Lower lobe of right lung (tissue), 2 donors: ENCODE measurements at places on chromosomes 7 and 10. TPM values are rescaled to one million over a fixed set of nuclear protein-coding genes. Genes with fewer than 3 reads are reported as not detected.
A peak's percentile ranks its signal among the peaks of the same experiment; 100 is the strongest.

Gene VSTM2A
- total RNA-seq: not detected

Gene PILRA
- total RNA-seq: 48.7 TPM

Gene FGFR2
- 59.2 TPM for total RNA-seq

Gene MSS51
- 2.7 TPM for total RNA-seq

GRCh38 chr10:68135922-68136792 is 26.9 kb downstream of the MYPN start:
- H3K4me3 ChIP-seq: no peak overlapping the region
- no peaks in the 10 kb centered on the region for H3K4me1 ChIP-seq
- H3K36me3 ChIP-seq: no peaks in the 10 kb centered on the region

DNA sequence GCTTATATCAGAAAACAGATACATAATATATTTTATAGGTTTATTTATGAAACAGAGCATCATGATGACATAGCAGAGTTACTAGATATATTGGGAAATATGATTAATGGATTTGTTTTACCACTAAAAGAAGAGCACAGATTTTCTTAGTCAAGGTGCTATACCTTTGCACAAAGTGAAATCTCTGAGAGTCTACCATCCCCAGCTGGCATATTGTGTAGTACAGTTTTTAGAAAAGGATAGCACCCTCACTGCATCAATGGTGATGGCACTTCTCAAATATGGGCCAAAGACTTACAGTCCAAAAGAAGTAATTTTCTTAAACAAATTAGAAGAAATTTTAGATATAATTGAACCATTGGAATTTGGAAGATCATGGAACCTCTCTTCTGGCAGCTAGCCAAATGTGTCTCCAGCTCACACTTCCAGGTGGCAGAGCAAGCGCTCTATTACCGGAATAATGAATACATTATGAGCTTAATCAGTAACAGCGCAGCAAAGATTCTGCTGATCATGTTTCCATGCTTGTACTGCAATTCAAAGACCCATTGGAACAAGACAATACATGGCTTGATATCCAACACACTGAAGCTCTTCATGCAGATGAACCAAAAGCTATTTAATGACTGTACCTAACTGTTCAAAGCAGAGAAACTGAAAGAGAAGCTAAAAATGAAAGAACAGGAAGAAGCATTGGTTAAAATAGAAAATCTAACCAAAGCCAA is 21.9 kb upstream of the CREB3L2 start:
- H3K4me3 ChIP-seq: no peak overlapping the region
- no peaks in the 10 kb centered on the region for H3K27me3 ChIP-seq
- no peaks in the 10 kb centered on the region for H3K36me3 ChIP-seq
- H3K27ac ChIP-seq: no peak overlapping the region

DNA sequence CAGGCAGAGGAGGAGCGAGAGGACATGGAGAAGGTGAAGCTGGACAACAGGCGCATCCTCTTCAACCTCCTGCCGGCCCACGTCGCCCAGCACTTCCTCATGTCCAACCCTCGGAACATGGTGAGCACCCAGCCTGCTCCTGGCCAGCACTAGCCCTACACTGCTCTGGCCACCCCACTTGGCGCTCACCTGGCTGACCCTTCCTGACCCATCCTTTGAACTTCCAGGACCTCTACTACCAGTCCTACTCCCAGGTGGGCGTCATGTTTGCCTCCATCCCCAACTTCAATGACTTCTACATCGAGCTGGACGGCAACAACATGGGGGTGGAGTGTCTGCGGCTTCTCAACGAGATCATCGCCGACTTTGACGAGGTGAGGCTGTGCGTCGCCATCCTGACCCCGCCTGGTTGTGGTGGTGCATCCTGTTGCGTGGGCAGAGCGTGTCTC is 129.2 kb downstream of the ADCY1 start:
- no peak overlapping the region for H3K4me3 ChIP-seq
- no peak overlapping the region for H3K27ac ChIP-seq
- no peaks in the 10 kb centered on the region for H3K36me3 ChIP-seq
- no peaks in the 10 kb centered on the region for H3K27me3 ChIP-seq

- no peak for DNase-seq
- H3K36me3 ChIP-seq: no peaks in the 10 kb centered on the region
- H3K27me3 ChIP-seq: no peaks in the 10 kb centered on the region
These were observed 5.5 kb downstream of the ZNF775 start for GRCh38 chr7:150384406-150385301.

DNA sequence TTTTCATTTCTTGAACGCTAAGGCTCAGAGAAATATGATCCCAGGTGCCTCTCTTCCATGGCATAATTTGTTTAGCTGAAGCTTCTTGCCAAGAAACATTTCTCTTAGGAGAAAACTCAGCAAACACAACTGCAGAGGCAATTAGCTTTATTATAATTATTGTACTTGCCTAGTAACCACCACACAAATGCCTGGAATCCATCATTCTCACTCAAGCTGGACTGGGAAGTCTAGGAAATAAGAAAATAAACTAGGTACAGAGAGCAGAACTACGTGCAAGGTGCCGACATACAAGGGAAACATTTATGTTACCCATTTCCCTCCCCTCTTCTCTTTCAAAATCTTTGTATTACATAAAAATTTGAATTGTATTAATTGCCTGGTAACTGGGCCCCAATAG is 15.1 kb downstream of the SLC35B4 start:
- H3K27ac ChIP-seq: no peak overlapping the region
- no peak overlapping the region for H3K4me3 ChIP-seq
- DNase-seq: no peak
- H3K36me3 ChIP-seq: peaks cover 57% of the 10 kb centered on the region

DNA sequence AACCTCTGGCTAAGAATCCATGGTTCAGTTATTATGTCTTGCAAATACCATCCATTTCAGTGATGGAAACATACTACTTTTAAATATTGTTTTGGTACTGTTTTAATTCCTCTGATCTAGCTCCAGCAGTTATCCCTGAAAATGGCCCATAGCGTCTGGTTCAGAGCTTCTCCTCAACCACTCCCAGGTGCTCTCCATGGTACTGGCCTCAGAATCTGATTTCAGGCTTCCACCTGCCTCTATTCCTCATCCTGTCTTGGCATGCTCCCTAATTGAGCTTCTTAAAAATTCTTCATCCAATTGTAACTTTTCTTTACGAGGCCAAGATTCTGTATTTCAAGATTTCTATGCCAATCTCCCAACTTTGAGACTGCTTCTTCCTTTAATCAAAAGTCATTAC is 236.3 kb downstream of the HTR7 start:
- H3K27me3 ChIP-seq: no peaks in the 10 kb centered on the region
- H3K36me3 ChIP-seq: no peaks in the 10 kb centered on the region
- DNase-seq: no peak
- no peaks in the 10 kb centered on the region for H3K4me1 ChIP-seq
- no peak overlapping the region for H3K4me3 ChIP-seq

DNA sequence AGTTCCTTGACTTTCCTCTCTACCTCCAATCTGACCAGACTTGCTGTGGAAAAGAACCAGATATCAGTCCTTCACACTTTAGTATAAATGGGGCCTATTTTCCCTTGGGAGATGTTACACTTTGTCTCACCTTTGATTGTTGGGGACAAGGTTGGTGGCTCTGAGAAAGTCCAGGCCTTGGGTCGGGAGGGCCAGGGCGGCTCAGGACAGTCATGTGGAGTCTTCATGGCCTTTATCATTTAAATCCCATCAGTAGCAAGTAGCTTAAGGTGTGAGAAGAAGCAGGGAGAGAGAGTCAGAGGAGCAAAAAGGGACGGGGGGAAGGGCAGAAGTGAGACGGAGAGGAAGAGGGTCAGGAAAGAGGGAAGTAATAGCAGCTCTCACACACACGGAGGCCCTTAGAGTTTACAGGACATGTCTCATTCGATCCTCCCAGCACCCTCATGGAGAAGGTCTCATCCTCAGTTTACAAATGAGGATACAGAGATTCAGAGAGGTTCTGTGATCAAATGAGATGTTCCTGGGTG is 40.5 kb downstream of the TBATA start:
- DNase-seq: no peak
- no peaks in the 10 kb centered on the region for H3K36me3 ChIP-seq
- H3K4me1 ChIP-seq: peaks cover 22% of the 10 kb centered on the region
- H3K4me3 ChIP-seq: no peak overlapping the region

GRCh38 chr10:68095153-68095552 is 14.1 kb upstream of the MYPN start:
- DNase-seq: no peak
- H3K36me3 ChIP-seq: no peaks in the 10 kb centered on the region
- no peak overlapping the region for H3K4me3 ChIP-seq

DNA sequence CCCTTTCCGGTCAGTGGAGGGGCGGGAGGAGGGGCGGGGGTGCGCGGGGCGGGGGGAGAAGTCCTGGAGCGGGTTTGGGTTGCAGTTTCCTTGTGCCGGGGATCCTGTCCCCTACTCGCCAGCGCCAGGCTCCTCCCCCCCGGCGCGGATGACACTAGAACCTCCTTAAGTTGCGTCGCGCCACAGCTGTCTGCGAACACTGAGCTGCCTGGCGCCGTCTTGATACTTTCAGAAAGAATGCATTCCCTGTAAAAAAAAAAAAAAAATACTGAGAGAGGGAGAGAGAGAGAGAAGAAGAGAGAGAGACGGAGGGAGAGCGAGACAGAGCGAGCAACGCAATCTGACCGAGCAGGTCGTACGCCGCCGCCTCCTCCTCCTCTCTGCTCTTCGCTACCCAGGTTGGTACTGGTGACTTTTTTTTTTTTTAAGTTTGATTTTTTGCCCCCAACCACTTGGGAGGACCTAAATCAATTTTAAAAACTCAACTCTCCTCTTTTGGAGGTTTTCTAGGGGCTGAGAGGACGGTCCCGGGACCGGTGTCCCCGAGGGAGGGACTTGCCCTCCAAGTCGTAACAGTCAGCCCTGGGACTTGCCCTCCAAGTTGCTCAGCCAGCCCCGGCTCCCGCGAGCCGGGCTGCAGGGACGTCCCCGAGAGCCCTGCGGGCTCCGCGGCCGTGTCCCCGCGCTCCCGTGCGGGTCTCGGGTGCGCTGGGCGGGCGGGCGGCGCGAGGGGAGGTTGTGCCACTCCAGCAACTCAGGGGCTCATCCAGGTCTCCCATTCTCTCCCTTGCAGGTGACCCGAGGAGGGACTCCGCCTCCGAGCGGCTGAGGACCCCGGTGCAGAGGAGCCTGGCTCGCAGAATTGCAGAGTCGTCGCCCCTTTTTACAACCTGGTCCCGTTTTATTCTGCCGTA is at the start of gene GATA3:
GATA3 (plus strand) TSS at position 195 of the 914 bp plus-strand sequence. CDS start 968 bp downstream, outside the sequence.
- H3K4me3 ChIP-seq: peak within 1 kb of the TSS; percentile 60
- peak within 1 kb of the TSS; percentile 78 for H3K27ac ChIP-seq
- H3K36me3 ChIP-seq: no peaks in the 10 kb centered on the region
- H3K4me1 ChIP-seq: peaks cover 72% of the 10 kb centered on the region
